ENCODE measurements at places on chromosomes 4 and X.

- DNase-seq, result no peak
Measured at GRCh38 chr4:16573206-16573605, 325.2 kb downstream of the LDB2 start.

DNA sequence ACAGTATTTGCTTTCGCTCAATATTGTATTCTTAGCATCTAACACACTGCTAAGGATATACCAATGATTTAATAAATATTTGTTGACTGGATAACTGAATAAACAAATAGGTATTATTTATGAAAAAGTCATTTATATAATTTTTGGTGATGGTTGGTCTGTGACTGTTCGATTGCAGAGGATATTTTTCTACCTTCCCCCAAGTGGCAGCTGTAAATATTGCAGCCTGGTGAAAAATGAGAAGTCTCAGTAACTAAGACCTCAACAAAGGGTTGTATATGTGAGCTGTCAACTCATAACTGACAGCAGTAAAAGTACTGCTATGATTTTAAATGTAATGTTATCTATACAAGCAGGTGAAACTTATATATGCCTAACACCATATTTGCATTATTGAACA lies 36.0 kb downstream of the HTR2C start:
- DNase-seq, result no peak

- no peak for DNase-seq
Measured at GRCh38 chrX:153917869-153918268, 8.2 kb downstream of the ARHGAP4 start.

GRCh38 chrX:125204681-125205132 lies 115.0 kb upstream of the TEX13C start:
- DNase-seq, result no peak

DNA sequence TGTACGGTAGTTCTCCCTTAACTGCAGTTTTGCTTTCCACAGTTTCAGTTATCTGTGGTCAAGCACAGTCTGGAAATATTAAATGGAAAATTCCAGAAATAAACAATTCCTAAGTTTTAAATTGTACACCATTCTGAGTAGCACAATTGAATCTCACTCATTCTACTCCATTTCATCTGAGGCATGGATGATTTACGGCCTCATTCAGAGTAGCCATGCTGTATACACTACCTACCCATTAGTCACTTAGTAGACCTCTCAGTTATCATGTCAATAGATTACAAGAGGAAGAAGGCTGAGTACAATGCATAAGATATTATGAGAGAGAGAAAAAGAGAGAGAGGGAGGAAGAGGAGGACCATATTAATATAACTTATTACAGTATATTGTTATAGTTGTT lies 77.5 kb downstream of the ENOX2 start:
- DNase-seq, result no peak

GRCh38 chr4:141609243-141609642 lies 27.1 kb upstream of the IL15 start:
- DNase-seq, result no peak

DNA sequence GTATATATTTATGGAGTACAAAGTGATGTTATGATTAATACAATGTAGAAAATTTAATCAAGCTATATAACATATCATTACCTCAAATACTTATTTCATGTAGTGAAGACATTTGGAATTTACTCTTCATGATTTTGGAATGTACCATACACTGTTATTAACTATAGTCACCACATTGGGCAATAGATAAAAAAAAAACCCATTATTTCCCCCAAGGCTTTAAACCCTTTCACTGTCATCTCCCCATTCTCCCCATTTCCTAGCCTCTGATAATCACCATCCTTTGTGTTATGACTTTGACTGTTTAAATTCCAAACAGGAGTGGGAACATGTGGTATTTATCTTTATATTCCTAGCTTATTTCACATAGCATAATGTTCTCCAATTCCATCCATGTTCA lies 2189.1 kb upstream of the AGA start:
- DNase-seq, result no peak

GRCh38 chr4:40579983-40580382 lies 49.7 kb downstream of the RBM47 start:
- no peak for DNase-seq

- no peak for DNase-seq
Measured at GRCh38 chr4:82718162-82718940, 80.2 kb downstream of the SCD5 start.

DNA sequence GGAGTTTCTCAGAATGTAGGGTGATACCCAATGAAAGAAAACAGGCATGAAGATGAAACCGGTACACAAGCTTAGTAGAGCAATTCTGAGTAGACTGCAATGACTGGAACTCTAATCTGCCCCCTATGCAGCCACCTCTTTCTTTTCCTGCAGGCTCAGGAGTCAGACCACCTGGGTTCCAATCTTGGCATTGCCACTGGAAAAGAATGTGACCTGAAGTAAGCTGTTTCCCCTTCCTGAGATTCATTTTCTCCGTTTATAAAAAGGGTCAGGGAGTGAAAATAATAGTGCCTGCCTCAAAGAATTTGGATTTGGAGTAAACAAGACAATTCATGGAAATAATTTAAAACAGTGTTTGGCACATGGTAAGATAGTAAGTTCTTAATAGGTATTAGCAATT lies 1464.0 kb downstream of the PCDH7 start:
- no peak for DNase-seq

- no peak for DNase-seq
Measured at GRCh38 chrX:41779941-41780340, 56.0 kb downstream of the GPR82 start.

DNA sequence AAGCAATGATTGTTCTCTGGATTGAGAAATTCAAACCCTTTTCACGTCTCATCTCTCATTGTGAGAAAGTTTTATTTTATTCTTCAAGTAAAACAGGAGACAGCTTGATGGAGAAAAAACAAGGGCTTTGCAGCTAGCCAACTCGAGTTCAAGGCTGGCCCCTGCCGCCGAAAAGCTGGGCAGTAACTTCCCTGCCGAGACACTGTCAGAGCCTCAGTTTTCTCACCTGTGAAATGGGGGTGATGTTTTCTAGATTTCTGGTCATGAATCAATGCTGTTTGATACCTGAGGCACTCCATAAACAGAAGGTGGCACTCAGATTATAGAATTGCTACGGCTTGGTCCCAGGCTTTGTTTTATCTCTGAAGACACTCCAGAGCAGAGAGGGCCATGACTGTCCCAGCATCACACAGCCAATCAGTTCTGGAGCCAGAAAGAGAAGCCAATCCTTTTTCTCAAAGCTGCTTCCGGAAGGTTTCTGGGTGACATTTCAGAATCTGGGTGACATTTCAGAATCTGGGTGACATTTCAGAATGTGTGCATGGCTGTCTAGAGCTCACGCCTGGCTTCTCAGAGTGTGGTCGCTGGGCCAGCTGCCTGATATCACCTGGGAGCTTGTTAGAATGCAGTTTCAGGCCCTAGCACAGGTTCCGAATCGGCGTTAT lies 33.2 kb downstream of the HMX1 start:
- DNase-seq, result no peak

- no peak for DNase-seq
Measured at GRCh38 chr4:148800336-148800885, 358.2 kb upstream of the NR3C2 start.

GRCh38 chr4:80592950-80593349 lies 257.4 kb downstream of the CFAP299 start:
- DNase-seq, result no peak

GRCh38 chr4:76716658-76717057 lies 181.3 kb downstream of the SOWAHB start:
- no peak for DNase-seq

GRCh38 chr4:76830612-76830963 lies 67.4 kb downstream of the SOWAHB start:
- DNase-seq, result no peak

DNA sequence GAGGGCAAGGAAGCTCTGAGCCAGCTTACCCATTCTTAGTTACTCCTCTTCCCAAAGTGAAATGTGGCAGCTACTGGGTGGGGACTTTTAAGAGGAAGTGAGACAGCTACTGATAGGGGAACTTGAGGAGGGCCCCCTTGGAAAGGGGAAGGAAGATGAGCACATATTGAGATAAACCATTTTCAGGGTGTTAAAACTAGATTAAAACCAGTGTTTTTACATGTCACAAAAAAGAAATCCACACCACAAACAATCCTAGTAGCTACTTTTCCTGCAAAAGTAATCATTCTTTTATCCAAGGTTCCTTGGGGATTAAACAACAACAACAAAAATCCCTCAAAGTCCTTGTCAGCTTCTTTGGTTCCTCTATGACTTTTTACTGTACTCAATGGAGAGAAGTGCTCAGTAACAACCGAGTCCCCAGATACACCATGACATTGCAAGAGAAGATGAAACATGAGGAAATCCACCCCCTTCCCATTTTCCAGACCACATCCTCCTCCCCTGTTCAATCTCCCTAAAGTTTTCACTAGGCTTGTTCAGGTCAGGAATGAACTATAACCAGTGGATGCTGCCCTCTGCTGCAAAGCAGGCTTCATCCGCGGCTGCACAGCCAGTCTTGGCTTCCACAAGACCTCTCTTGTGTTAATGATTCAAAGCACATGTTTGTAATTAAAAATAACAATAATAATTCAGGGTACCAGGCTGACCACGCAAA lies 113.5 kb upstream of the TMEM164 start:
- DNase-seq, result no peak

GRCh38 chrX:124506066-124506465 lies 159.7 kb downstream of the SH2D1A start:
- no peak for DNase-seq

GRCh38 chr4:181524499-181524898 lies 718.7 kb upstream of the TENM3 start:
- no peak for DNase-seq

DNA sequence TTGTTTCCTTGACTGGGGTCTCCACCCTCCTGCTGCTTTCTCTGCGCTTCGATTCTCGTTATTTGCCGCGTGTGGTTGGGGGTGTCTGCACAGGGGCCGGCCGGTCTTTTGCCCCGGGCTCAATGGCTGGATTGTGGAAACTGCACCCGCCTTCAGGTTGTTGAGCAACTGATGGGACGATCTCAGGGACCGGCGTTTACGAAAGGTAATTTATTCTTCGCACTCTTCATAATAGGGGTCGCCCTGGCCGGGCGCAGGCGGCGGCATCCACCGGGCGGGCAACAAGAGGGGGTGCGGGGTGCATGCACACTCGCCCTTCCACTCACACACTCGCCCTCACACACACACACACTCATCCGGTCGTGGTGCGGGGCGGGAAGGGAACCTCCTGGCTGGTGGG lies 1.4 kb downstream of the ADGRL3 start:
- no peak for DNase-seq

GRCh38 chr4:66568001-66568400 lies 897.7 kb upstream of the EPHA5 start:
- no peak for DNase-seq

DNA sequence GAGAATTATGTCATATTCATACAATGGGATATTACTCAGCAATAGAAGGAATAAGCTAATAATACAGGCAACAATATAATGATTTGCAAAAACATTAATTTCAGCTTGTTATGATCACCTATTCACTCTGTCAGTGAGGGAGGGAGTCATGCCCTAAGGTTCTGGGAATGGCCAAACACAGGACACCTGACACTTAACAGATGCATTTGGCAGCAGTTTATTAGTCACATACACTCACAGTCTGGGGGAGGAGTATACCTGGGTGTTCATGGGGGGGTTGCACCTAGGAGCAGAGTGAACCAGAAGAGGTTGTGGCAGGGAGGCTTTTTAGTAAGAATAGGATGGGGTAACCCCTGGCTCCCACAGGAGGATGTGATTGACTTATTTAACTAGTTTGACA lies 38.3 kb downstream of the SERPINA7 start:
- no peak for DNase-seq

DNA sequence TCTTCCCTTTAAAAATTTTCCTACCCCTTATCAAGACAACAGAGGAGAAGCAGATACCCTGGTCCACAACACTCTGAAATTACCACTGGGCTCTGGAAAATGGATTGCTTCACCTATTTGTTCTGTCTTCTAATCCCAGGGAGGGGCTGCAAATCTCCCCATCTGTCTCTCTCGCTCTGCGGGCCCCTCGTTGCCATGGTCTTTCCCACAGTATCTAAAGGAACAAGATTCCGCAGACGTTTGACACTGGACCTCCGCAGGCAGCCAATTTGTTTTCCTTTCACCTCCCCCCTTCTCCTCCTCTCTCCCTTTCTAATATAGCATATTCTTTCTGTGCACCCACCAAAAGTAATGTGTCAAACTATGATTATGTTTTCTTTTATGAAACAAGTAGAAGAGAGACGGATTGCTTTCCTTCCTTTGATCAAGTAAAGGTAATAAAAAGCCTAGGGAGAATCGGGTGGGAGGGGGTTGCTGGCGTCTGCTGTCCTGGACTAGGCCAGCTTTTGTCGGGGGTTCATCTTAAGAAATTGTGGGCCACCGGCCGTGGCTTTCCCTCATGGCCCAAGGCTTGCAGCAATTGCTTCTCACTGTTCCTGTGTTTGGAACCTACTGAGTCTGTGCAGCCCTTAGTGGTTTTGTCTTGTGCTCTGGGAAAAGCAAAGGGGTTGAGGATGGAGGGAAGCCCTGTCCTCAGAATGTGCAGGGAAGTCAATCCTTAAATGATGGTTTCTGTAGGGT lies 81.0 kb downstream of the MGST2 start:
- no peak for DNase-seq

DNA sequence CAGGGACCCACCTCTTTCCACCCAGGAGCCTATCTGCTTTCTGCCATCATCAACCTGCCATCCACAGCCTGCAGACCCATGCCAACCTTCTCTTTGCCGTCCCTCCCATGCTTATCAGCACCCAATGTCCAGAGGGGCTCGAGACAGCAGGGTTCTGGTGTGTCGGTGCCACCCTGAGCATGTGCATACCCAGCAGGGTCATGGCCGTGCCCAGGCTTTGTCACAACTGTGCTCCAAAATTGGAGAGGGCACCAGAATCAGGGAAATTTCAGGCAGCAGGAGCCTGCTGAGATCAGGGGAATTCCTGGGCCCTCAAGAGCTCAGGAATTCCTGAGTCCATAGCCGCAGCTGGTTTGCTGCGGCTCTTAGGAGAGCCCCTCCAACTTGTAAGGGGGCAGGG lies 330.6 kb downstream of the CCSER1 start:
- no peak for DNase-seq

GRCh38 chrX:42673301-42673810 lies 104.6 kb downstream of the PPP1R2C start:
- DNase-seq, result no peak

GRCh38 chr4:158817562-158818296 lies 48.9 kb downstream of the FNIP2 start:
- no peak for DNase-seq

DNA sequence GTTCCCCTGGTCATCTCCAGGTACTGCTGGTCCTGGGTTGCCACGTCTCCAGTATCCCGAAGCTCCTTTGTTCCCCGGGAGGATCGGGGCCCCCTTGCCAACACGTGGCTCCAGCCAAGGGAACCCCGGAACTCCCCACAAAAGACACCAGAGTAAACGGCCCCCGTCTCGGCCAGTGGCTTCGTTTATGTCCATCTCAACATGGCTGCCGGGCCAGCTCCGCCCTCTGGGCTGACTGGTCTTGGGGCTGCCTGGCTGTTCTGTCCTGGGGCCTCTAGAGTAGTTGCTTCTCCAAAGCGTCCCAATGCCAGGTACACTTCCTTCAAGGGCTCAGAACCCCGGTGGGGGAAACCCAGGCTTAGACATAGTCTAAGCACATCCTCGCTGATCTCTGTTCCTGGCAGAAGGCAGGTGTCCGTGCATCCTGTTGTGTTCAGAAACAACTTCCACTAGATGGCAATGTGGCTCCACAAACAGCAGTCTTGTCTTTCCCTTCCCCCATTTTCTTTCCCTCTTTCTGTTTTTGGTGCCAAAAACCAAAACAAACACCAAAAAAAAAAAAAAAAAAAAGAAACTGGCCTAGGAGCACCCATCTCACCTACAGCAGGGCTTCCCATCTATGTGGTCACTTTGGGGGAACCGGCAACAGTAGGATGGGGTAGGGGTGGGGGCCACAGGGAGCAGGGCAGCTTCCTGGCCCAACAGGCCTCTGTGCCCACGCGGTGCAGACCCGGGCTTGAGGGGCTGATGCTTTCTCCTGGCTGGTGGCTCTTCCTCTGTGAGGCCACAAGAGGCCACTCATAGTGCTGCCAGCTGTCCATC lies 35.3 kb downstream of the NBDY start:
- peak; percentile 45 for DNase-seq

All from activated T-cell treated with anti-CD3 and anti-CD28 coated beads for 1 hour (primary cell).